A549 treated with dexamethasone at 1 μM for 4 hours (cell line): ENCODE measurements at places on chromosomes 2 and 18. TPM values are rescaled to one million over a fixed set of nuclear protein-coding genes. Genes with fewer than 3 reads are reported as not detected.

PREB gene
- total RNA-seq: 41.9 to 59.1 TPM (median 55.6 TPM) in 5 replicates

SERPINB5 gene
- 0.05 to 0.30 TPM (median 0.09 TPM) in 5 replicates for total RNA-seq

SLC40A1 gene
- total RNA-seq: 1.4 to 2.0 TPM (median 1.7 TPM) in 5 replicates

ALPP gene
- total RNA-seq: 14.4 to 22.1 TPM (median 20.3 TPM) in 5 replicates

GREB1L gene
- total RNA-seq: 3.5 to 7.5 TPM (median 5.3 TPM) in 5 replicates

LAMA3 gene
- total RNA-seq: 45.2 to 74.1 TPM (median 63.0 TPM) in 5 replicates

ACMSD gene
- not detected in 5 replicates for total RNA-seq
